ENCODE measurements at places on chromosomes 6 and 20.

DNA sequence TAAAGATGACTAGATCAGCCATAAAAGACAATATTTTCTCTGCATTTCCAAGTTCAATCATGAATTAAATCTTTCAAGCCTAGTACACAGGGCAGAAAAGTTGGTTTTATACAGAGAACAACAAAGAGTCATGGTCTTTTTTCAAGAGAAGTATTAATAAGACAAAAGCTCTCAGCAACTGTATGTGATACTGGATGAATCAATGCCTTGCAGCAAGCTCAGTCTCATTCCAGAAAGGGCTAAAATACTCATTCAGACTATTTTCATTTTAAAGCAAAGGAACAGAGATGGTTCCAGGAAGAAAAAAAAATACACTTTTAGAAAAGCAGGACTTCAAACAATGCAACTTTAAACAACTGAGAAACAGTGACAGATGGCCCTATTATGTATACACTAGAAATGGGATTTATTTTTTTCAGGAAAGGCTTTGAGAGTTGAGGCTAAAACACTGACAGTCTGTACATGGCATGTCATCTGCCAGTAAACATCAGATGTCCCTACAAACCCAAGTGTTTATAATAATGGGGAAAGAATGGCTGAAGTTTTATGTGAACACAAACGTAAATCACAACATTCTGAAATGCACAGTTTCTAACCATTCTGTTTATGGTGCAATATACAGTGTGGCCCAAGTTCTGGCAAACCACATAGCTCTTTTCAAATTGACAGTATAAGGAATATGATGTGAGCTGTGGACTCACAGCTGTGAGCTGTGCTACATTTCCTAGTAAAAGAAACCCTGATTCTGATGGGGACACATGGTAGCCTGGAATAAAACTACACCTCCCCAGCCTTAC is 114.3 kb upstream of the DST start:
- DNase-seq, result no peak

DNA sequence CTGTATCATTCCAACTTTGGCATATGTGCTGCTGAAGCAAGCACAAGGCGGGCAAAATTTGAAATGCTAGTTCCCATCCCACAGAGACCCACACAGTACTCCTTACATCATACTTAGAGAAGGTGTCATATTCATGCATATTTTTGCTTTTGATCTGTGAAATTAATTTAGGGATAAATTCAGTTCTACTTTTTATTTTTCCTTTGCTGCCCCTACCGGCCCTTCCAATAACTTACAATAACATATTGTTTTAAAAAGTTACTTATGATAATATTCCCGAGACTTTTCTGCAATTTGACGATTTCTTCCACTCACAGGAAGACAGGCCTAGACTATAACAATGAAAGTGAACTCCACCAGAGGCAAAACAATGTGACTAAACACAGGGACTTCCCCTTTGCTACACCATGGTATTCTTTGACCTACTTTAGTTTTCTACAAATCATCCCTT is 35.0 kb downstream of the SESN1 start:
- no peak for DNase-seq

DNA sequence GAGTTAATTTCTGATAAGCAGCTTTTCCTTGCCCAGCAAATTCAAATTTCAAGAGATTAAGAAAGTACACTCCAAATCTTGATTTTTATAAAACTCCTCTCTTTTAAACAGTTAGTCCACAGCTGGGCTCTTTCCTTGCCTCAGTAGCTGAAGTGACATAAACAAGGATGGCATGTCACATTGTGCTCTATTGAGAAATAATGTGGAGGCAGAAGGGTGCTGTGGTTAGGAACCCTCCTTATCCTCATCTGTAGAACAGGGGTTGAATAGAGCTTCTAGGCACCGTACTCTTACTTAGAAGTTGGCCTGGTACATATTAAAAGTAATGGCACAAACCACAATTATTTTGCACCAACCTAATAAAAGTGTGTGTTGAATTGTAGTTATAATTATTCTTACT is 70.3 kb downstream of the RSPO3 start:
- DNase-seq, result no peak

GRCh38 chr6:37624606-37625574 is 72.8 kb downstream of the MDGA1 start:
- peak; percentile 87 for DNase-seq

DNA sequence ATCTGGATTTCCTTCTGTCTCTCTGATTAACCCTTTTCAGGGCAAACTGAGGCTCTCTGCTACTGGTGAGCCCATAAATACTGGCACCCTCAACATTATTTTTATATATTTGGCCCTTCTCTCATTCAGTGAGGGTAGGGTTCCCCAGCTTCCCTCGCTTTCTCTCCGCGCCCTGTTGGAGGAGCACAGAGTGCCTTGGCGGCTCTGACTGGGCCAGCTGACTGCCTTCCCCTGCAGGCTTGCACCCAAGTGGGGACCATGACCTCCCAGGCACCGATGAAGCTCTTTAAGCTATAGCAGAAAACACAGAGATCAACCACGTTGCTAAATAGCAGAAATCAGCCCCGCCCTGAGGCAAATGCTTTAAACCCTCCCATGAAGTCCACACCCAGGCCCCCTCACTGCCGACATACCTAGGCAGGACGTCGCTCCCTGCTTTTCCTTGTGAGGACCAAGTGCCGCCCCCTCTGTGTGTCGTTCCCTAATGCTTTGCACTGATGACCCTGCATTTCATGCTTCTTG is 105.0 kb downstream of the HUS1B start:
- DNase-seq, result no peak

- DNase-seq, result no peak
These were observed 44.4 kb upstream of the ENPP5 start for GRCh38 chr6:46215213-46215612.

DNA sequence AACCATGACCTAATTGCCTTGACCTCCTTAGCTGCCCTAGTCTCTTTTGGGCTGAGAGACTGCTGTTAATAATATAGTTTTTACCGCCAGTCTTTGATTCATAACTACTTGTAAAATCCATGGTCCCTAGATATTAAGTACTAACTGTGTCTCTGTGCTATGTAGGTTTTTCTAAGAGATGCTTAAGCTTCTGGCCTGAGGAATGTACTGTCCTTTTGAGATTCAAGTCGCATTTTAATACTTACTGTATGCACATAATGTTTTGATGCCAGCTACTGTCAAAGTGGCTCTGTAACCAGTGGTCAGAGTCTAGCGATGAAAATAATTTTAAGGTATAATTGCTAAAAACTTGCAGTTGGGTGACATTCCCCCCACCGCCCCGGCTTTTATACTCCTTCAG is 2.1 kb downstream of the AKAP12 start:
- DNase-seq, result no peak

DNA sequence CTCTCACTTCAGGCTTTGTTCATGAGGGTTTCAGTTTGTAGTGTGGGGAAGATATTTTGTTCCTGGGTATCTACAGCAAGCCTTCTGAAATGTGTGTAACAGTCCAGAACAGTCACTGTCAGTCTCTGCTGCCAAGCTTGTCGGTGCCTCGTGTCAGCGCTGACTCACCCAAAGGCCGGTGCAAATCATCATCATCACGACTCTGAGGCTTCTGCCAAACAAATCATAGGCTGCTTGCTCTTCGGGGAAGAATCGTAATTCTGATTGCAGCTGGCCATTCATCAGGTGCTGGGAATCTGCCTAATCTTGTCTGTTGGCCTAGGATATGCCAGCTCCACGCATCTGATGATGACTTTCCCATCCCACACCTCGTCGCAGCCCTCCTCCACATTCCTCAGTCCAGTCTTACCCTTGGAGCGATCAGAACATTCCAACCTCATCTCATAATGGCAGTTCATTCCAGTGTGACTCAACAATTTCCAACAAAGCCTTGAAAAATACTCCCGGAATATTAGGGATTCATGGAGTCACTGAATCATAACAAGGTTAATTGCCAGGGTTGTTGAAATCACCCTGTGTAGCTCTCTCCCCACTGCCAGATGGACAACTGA is 40.9 kb downstream of the ALDH8A1 start:
- DNase-seq, result peak; percentile 32

DNA sequence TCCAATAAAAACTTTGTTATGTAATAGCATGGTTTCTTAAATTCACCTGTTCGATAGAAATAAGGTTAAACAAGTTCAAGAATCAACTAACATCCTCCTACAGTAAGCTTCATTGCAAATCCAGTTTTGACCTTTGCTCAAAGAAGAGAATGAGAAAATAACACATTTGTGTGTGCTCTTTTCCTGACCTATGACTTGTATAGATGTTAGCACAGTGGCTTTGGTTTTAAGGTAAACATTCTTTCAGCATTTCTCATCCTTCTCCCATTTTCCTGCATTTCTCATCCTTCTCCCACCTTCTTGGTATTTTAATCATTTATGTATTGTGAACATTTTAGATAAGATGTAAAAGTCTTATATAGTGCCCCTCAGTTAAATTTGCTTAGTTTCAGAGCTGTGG is 73.9 kb downstream of the PLCB1 start:
- DNase-seq, result no peak

DNA sequence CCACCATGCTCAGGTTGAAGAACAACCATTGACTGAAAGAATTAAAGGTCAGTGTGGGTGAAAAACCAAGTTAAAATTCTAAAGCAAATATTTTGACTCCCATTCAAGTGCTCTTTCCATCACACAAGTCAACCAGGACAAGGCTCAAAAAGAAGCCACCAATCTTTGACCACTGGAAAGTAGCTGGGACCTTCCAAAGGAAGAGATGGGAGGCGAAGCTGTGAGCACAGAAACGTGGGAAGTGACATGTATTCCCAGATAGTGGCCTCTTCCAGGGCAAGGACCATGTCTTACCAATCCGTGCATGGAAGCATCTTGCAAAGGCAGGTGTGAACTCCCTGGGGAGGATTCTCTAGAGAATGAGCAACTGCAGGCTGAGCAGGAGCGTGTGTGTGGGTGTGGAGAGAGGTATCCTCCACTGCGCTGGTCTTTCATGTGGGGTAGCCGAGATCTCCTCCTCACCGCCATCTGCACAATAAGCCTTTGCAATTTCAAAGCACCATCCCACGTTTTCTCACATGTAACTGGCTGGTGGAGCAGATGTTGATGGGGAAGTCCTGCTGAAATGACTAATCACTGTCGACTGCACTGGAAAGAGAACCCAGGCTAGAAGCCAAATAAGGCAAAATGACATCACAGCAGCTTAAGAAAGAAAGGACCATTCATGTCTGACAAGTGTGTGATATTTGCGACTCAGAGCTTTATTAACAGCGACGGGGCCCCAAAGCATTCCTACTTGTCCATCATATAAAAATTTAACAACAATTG is 189.4 kb upstream of the RREB1 start:
- DNase-seq, result no peak

- DNase-seq, result no peak
These were observed 30.3 kb upstream of the RCAN2 start for GRCh38 chr6:46521464-46521971.

DNA sequence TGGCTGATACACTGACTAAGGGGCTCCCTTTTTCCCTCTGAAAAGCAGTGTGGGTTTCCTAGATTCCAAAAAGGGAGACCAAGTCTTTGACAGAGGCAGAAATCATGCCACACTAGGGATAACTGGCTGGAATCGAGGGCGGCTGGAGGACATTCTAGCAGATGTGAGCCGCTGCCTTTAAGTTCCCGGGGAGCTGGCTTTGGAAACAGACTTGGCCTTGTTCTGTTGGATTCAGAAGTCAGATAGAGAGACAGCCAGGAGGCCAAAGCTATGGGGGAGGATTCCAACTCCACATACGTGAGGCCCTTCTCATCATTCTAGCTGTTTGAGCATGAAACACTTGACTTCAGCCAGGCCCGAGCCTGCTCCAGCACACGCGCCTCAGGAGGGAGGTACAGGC is 109.9 kb upstream of the FOXC1 start:
- DNase-seq, result no peak

DNA sequence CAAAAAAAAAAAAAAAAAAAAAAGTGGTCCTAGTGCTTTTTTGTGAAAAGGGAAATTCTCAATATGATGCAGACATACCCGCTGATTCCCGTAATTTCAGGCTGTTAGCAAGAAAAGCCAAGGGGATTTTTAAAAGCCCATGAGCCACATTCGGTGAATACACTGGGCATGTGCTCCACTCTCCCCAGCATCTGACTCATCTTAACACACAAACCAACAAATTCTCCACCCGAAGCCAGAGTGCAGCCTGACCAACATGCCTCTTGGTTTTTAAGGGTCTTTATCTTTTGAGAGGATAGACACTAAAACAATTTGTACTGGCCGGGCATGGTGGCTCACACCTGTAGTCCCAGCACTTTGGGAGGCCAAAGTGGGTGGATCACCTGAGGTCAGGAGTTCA is 45.5 kb upstream of the CD83 start:
- no peak for DNase-seq

- DNase-seq, result no peak
These were observed 44.1 kb downstream of the DUSP22 start for GRCh38 chr6:336159-337114.

GRCh38 chr20:32523613-32524213 is 61.4 kb downstream of the NOL4L start:
- DNase-seq, result no peak

Data from colonic mucosa (tissue), 4 donors.